NCI-H1092 (cell line): ENCODE measurements at places on chromosomes 6 and 20.
A peak's percentile ranks its signal among the peaks of the same experiment; 100 is the strongest.

DNA sequence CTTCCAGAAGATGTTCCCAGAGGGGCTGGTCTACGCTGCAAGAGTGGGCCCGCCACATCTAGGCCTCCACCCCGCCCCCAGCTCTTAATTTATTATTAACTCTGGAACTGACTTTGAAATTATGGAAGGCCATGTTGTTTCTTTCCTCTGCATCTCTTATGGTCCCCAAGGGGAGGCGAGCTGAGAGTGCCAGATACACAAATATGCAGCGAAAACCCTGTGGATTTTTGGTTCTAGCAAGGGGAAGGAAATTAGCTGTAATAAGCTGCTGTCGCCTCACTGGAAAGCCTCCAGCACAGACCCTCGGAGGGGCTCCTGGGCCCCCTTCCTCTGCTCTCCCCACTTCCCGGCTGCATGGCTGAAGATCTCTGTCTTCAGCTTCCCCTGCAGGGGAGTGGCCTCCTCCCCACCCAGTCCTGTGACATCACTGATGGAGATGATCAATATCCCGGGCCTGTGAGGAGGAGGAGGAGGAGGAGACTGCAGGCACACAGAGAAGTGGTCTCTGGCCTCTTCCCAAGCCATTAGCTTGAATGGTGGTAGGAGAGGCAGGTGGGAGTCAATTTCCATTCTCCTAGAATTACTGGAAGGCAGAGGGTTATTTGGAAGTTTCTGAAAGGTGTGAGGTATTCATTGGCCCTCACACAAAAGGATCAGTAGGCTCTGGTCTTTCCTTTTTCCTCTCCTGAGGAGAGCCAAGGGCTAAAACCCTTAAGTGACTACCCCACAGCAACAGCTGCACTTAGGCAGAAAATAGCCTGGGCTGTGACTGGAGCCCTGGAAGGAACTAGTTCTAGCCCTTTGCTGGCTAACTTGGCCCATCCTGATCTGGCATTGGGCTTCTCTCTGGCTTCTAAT is 39.7 kb upstream of the CCDC167 start:
- DNase-seq: peak; percentile 40

GRCh38 chr6:143973097-143973966 is 34.7 kb downstream of the PLAGL1 start:
- no peak for DNase-seq

DNA sequence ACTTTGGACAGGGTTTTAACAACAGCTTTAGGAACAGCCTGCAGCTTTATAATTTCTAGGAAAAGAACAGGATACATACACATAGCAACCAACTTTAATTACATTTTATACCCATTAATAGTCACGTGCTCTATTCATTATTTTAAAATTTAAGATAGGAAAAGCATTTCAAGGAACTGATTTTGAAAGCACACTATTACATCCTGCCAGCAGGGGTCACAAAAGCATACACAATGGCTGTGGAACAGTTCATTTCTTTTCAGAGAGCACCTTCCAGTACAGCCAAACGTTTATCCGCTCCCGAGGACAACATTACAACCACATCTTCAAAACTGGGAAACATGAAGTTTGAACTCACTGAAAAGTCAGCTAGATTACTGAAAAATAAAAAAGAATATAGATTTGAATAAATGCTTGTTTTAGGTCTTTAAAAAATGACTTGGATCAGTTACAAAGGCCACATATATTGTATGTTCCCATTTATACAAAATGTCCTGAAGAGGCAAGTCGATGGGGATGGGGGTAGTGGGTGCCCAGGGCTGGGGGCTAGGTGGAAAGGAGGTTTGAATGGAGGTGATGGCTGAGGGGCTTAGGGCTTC is 104.6 kb upstream of the EXOC2 start:
- no peak for DNase-seq

DNA sequence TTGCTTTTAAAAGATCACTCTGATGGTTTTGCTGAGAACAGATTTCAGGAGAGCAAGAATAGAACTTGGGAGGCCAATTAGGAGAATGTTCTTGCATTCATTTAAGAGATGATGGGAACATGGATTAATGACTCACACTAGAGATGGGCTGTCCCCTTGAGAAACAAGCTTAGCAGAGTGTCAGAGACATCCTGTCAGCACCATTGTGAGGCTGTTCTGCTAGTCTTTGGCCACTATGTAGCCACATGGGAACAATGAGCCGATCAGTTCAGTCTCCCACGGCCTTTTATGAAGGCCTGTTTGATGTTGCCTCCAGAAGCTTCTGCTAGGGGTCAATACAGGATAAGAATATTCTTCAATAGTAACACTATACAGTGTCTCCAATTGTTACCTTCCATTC is 113.0 kb upstream of the EYA4 start:
- DNase-seq: no peak

- DNase-seq: no peak
These were observed 37.0 kb downstream of the VSTM2L start for GRCh38 chr20:37939701-37940560.

DNA sequence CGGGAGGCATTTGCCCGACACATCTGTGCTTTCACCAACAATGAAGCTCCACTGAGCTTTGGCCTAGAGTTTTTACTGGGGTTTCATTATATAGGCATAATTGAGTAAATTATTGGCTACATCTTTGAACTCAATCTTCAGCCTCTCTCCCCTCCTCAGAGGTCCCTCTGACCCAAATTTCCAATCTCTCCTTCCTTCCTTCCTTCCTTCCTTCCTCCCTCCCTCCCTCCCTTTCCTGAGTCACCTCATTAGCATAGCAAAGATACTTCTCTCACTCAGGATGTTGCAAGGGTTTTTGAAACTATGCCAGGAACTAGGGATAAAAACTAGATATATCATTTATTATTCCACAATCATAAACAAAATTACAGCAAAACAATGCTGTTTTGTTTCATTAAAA is 238.2 kb upstream of the PRND start:
- no peak for DNase-seq
